ENCODE measurements at places on chromosomes 5 and 9. TPM values are rescaled to one million over a fixed set of nuclear protein-coding genes. Genes with fewer than 3 reads are reported as not detected.

DNA sequence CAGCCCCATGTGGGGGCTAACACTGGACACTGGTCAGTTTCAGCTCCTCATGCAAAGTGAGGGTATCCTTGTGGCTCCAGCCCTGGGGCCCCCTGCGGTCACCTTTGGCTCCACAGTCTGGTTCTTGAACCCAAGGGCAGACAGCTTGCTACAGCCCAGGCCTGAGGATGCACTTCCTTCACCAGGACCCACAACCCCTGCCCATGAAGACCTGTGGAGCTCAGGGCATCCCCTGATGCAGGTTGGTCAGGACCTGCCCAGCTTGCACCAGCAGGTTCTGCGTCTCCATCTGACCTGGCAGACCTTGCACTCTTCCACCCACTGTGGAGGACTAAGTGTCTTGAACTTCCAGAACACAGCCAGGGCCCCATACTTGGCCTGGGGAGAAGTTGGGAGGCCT, 3.7 kb upstream of the MRNIP start:
- DNase-seq, result no peak

GRCh38 chr9:1454616-1455347, 404.6 kb downstream of the DMRT2 start:
- DNase-seq, result no peak

- DNase-seq, result no peak
Observed at GRCh38 chr5:164392531-164392930, 887.1 kb downstream of the MAT2B start.

GRCh38 chr9:135547756-135548736, 2.1 kb downstream of the OBP2A start:
- no peak for DNase-seq

The PRELID2 gene
- total RNA-seq, result 11.7 TPM

- DNase-seq, result peak; percentile 76
Observed at GRCh38 chr5:164203581-164204225, 698.3 kb downstream of the MAT2B start.

- DNase-seq, result no peak
Observed at GRCh38 chr9:124062172-124062571, 50.6 kb downstream of the LHX2 start.

GRCh38 chr9:18909140-18910018, 123.6 kb downstream of the SAXO1 start:
- no peak for DNase-seq

GRCh38 chr9:137552022-137552768, 516 bp downstream of the MRPL41 start:
- peak; percentile 24 for DNase-seq

The UAP1L1 gene
- 3.7 TPM for total RNA-seq

The HTR4 gene
- total RNA-seq, result not detected

The SOX30 gene
- total RNA-seq, result not detected

The FCN2 gene
- not detected for total RNA-seq

GRCh38 chr5:15440434-15440833, 59.5 kb upstream of the FBXL7 start:
- DNase-seq, result no peak

The PKD2L2 gene
- not detected for total RNA-seq

- no peak for DNase-seq
Observed at GRCh38 chr5:99929067-99929805, 605.9 kb upstream of the FAM174A start.

DNA sequence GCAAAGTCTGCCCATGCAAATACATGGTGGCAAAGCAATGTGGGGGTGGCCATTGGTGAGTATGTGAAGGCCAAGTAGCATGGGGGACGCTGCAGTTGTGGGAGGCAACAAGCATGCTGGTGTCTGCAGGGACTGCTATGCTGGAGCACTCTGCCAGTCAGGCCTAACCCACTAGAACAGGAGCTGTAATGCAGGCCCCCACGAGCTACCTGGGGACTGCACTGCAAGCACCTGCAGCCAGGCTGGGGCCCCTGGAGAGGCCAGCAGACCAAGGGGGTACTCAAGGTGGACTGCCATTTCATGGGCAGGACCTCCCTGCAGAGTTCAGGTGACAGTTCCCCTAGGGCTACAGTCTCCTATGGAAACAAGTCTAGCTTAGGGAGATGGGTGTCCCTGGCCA, 183.8 kb upstream of the PDE4D start:
- no peak for DNase-seq

The EIF4E1B gene
- not detected for total RNA-seq

The ARRDC1 gene
- 125 TPM for total RNA-seq

The SLC45A2 gene
- not detected for total RNA-seq

GRCh38 chr9:137721479-137721878, 102.7 kb downstream of the EHMT1 start:
- no peak for DNase-seq

- no peak for DNase-seq
Observed at GRCh38 chr9:135924628-135925338, 17.4 kb upstream of the CAMSAP1 start.

DNA sequence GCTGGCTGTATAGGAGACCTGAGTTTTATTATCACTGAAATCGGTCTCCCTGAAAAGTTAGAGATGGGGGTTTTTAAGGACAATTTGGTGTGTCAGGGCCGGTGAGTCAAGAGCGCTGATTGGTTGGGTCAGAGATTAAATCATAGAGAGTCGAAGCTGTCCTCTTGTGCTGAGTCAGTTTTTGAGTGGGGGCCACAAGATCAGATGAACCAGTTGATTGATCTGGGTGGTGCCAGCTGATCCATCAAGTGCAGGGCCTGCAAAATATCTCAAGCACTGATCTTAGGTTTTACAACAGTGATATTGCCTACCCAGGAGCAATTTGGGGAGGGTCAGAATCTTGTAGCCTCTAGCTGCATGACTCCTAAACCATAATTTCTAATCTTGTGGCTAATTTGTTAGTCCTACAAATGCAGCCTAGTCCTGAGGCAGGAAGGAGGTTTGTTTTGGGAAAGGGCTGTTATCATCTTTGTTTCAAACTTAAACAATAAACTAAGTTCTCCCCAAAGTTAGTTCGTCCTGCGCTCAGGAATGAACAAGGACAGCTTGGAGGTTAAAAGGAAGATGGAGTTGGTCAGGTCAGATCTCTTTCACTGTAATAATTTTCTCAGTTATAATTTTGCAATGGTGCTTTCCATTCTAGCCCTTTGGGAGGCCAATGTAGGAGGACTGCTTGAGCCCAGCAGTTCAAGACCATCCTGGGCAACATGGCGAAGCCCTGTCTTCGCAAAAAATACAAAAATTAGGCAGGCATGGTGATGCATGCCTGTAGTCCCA, 31.6 kb upstream of the RFK start:
- no peak for DNase-seq

DNA sequence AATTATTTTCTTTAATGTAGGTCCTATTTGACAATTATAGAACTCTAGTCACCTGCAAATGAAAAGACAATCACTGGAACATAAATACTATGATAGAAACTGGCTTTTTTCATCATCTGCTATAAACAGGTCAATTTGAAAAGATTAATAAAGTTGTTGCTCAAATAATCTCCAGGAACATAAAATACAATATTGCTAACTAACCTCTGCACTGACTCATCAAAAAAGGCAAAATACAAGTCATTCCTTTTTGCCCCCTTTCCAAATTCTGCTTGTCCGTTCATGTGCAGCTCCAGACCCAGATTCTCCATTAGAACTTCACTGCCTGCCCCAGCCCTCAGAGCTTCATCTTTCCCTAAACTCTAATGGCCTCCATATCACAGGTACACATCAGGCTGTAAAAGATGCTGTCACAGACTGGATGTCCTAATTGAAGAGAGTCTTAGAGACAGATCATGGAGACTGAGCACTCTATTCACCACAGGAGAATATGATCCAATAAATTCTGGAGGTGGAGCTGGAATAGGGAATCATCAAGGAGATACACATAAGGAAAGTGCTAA, 1.6 kb downstream of the DCTN4 start:
- DNase-seq, result peak; percentile 13

The ROR2 gene
- 0.10 TPM for total RNA-seq

DNA sequence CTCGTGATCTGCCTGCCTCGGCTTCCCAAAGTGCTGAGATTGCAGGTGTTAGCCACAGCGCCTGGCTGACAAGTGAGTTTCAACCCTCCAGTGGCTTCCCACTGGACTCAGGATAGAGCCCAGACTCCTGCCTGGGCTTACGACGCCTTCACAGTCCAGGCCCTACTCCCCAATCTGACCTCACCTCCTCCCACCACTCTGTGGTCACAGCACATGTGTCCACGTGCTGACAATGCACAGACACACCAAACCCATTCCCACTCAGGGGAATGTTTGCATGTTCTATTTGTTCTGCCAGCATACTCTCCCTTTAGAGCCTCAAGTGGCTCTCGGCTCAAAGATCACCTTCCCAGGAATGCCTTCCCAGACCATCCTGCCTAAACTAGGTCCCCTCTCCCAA, 31.1 kb upstream of the TRIM14 start:
- DNase-seq, result no peak

DNA sequence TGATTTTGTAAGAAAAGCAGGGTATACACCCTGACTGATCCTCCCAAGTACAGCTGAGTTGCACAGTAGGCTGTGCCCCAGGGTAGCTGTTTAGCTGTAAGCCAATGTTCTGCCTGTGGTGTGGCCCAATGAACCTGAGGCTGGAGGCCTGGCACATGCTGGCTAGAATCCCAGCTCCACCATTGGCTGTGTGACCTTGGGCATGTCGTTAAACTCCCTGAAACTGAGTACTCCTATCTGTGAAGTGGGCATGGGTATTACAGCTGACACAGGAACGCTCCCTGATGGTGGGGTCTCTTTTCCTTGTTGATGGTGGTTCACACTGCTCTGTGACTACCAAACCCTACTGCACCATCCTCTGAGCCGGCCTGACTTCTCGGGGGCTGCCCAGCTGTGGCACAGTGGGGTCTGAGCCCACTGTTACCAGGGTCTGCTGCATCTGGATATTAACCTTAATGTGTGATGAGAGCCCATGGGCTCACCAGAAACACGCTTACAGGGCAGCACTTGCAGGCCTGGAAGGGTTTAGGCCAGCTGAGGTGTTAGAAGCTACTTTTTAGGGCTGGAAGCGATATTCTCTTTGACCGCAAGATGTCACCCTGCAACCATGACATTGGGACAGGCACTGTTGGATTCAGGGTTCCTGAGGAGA, 7.0 kb upstream of the GADD45G start:
- DNase-seq, result peak; percentile 78

The GAPT gene
- not detected for total RNA-seq

The ADAMTS2 gene
- 0.17 TPM for total RNA-seq

The CER1 gene
- not detected for total RNA-seq

The LECT2 gene
- total RNA-seq, result not detected

GRCh38 chr5:132764051-132764450, 13.0 kb downstream of the SEPTIN8 start:
- no peak for DNase-seq

GRCh38 chr5:159444441-159445082, 114.3 kb upstream of the IL12B start:
- peak; percentile 78 for DNase-seq

GRCh38 chr5:373710-374602, 52.4 kb downstream of the AHRR start:
- DNase-seq, result peak; percentile 67

DNA sequence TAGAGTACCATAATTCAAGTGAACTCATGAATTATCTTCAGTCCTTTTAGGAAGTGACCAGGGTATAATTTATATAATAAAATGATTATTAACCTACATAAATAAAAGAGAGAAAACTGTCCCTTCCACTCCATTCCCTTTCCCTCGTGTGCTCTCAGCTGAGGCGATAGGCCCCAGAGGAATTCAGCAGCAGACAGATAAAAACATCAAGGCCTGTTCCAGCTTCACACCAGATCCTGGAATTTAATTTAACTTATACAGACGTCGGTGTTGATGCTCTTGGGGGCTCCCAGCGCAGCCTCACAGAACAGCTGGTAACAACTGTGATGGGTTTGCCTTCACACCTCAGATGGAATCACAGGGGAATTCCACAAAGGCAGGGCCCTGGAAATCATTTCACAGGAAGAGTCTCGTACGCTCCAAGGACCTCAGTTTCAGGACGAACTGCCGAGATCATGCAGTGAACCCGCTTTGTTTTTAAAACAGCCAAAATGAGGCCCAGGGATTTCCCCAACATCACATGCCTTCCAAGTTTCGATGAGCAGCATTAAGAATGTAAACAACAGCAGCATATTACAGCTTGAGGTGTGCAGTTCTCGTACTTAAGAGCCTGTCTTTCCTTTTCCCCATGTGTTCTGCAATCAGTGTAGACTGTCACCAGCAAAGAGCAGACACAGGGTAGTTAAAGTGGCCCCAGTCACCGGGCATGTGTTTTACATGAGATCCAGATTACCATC, 73.6 kb upstream of the ALDH1B1 start:
- no peak for DNase-seq

The ABCA2 gene
- 21.7 TPM for total RNA-seq

DNA sequence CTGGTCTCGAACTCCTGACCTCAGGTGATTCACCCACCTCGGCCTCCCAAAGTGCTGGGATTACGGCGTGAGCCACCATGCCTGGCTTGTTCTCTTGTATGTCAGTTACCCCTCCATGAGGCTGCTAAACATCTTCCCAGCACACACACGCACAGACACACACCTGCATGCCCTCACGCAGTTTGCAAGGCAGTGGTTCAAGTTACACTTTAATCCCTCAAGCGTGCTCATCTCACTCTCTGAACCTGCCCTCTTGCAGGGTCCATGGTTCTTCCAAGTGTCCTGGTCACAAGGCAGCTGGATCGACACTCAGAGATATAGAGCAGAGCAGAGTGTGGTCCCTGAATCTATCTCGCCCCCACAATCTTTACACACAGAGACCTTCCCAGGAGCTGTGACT, 34.1 kb upstream of the RUFY1 start:
- DNase-seq, result no peak

The CNTFR gene
- not detected for total RNA-seq

- DNase-seq, result peak; percentile 29
Observed at GRCh38 chr9:77161966-77162365, 15.4 kb upstream of the VPS13A start.

GRCh38 chr9:126371007-126371870, 44.6 kb downstream of the MVB12B start:
- DNase-seq, result no peak

GRCh38 chr9:108655818-108656217, 200.0 kb downstream of the ACTL7B start:
- DNase-seq, result no peak

DNA sequence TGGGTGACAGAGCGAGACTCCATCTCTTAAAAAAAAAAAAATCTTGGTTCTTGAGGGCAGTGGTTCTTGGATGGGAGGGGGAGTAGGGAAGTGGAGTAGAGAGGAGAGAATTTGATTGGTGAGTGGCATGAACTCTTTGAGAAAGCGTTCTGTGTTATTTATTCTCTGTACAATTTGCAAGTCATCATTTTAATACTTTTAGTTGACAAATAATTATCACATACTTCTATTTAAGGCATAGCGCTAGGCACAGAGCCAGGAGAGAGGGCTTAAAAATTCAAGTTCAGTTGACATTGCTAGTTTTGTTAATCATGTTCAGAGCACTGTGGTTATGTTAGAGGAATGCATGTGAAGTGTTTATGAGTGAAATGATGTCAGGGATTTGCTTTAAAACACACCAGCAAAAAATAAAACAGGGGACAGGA, 24.6 kb downstream of the HSDL2 start:
- no peak for DNase-seq

DNA sequence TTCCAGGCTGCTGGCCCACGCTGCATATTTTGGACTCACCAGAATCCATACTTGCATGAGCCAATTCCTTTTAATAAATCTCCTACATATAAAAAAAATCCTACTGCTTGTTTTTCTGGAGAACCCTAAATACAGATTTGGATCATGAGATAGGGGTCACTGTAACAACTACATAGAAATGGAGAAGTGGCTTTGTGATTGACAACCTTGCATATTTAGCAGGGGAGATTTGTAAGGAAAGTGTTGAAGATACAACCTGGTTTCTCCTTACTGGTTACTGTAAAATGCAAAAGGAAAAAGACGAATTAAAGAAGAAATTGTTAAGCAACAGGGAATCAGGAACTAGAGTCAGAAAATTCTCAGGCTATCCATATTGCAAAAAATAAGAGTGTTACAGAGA, 74.8 kb downstream of the HABP4 start:
- DNase-seq, result no peak

The PCDHGB5 gene
- 5.6 TPM for total RNA-seq

Data from MCF 10A (cell line).